Stimulated activated CD4-positive, alpha-beta T cell treated with anti-CD3 and anti-CD28 coated beads, Interleukin-4, amount 100 ng/mL, for 4 hours (primary cell): ENCODE measurements at places on chromosomes 2 and 18.

DNA sequence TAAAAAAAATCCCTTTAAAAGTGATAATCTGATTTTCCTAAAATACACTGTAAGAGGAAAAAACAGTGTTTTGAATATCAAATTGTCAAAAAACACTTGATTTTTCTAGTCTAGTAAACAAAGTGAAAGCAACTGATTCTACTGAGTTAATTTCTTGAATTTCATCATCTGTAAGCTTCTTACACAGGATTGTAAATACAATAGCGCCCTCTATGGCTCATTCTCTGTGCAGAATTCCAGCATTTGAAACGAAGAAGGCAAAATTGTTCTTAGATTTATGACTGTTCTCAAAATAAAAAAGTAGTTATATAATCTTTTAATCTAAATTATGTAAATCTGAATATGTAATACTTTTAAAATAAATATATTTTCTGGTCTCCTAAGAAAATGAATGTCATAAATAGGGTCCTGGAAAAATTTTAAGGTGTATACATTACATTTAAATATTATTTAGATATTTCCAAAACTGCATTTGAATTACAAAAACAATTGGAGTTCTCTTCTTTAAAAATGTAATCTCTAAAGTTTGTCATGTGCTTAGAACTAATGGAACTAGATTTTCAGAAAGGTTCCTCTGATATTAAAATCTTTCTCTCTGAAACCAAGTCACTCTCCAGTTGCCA is 176.9 kb upstream of the MC4R start:
- no peak for DNase-seq

GRCh38 chr2:2083113-2083758 is 247.8 kb downstream of the MYT1L start:
- DNase-seq: no peak

DNA sequence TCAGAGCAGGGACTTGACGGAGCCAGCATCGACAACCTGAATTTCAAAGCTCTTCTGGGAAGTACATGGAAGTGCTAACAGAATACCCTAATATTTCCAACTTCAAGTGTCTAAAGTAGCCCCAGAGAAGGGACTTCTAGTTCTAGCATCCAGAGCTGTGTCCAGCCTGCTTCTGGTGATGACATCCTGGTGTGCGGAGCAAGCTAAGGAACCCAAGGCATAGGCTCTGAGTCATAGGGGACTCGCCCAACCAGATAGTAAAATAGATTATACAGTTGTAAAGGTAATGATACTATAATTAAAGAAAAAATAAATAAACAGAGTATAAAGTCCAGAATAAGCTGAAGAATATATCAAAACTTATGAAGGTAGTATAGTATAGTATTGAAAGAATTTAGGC is 108.1 kb upstream of the SERPINE2 start:
- DNase-seq: no peak

DNA sequence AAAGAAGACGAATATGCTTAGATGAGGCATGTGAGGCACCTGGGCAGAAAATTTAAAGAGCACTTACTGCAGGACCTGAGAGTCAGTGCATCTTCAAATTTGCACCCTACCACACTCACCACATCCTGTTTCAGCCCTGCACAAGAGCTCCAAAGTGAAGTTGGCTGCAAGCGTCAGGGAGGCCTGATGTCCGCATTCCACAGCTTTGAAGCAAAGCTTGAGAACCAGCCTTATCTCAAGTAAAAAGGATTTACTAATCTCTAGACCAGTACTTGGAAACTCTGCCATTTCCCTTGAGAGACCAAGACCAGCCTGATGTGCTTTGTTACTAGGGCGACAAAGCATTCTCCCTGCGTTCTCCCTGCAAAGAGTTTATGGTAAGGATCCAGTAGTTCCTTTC is 3.4 kb upstream of the ASNSD1 start:
- peak; percentile 38 for DNase-seq

DNA sequence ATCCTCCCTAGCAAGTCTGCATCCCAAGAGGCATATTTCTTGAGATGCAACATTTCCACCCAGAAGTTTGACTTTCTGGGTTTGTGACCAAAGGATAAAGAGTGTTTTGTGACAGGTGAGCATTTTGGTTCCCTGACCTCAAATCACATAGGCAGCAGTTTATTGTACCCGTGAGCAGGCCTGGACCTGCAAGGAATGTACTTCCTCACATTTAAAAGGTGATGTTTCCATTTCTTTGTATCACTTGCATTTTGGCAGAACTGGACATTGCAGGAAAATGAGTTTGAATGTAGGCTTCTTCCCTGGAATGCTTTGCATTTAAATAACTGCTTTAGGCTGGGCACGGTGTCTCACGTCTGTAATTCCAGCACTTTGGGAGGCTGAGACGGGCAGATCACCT is 160.7 kb downstream of the ALPK2 start:
- DNase-seq: no peak

GRCh38 chr2:24328010-24328409 is 32.3 kb downstream of the ITSN2 start:
- no peak for DNase-seq

GRCh38 chr2:217000406-217000805 is 140.5 kb upstream of the TNP1 start:
- DNase-seq: no peak
